A673 (cell line): ENCODE measurements at places on chromosomes 16 and 17.
A peak's percentile ranks its signal among the peaks of the same experiment; 100 is the strongest.

DNA sequence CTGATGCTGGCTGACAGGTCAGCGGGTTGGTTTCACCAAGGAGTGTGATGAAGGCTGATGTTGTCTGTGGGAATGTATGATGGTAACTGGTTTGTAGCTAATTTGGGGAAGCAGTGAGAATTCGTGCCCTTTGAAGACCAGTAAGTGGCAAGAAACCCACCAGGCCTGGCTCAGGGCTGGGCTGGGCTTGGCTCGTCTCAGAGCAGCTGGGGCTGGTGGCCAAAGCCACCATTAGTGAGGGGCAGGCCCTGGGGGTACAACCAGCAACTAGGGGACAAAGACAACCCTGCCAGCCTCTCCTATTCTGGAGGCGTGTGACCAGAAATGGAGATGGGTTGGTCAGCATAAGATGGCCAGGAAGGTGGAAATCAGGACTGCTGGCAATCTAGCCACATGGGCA is 13.0 kb upstream of the STH start:
- H3K36me3 ChIP-seq: no peaks in the 10 kb centered on the region
- no peak overlapping the region for H3K4me3 ChIP-seq
- DNase-seq: no peak
- H3K27me3 ChIP-seq: no peaks in the 10 kb centered on the region
- no peaks in the 10 kb centered on the region for H3K4me1 ChIP-seq
- H3K27ac ChIP-seq: no peak overlapping the region

DNA sequence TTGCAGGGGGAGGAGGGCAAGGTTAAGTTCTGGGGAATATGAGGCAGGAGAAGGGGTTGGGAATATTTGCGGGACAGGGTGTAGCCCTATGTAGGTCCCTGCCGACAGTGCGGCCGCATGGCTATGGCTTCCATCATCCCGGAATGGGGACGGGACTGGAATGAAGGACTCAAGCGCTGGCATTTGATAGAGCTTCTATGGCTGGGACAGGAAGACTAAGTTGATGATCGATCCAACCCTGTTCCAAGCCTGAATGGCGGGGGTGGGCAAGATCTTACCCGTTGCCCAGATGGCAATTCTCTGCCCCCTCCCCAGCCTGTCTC is 47.1 kb downstream of the SRCIN1 start:
- peaks cover 8% of the 10 kb centered on the region for H3K4me1 ChIP-seq
- H3K27me3 ChIP-seq: no peaks in the 10 kb centered on the region
- DNase-seq: no peak

GRCh38 chr17:27994586-27994985 is 47.9 kb upstream of the NLK start:
- no peak overlapping the region for H3K27ac ChIP-seq
- H3K4me3 ChIP-seq: no peak overlapping the region
- peaks cover 10% of the 10 kb centered on the region for H3K4me1 ChIP-seq
- no peak for DNase-seq
- no peaks in the 10 kb centered on the region for H3K36me3 ChIP-seq

- no peak overlapping the region for H3K27ac ChIP-seq
- H3K4me3 ChIP-seq: no peak overlapping the region
- no peak for DNase-seq
- H3K36me3 ChIP-seq: no peaks in the 10 kb centered on the region
- H3K27me3 ChIP-seq: peaks cover 38% of the 10 kb centered on the region
Measured at GRCh38 chr16:83619381-83620150, 188.2 kb upstream of the HSBP1 start.

- no peak overlapping the region for H3K27ac ChIP-seq
- no peak overlapping the region for H3K4me3 ChIP-seq
- peaks cover 53% of the 10 kb centered on the region for H3K4me1 ChIP-seq
- DNase-seq: no peak
- H3K36me3 ChIP-seq: no peaks in the 10 kb centered on the region
Measured at GRCh38 chr17:2106308-2106955, 51.5 kb downstream of the HIC1 start.

- no peaks in the 10 kb centered on the region for H3K4me1 ChIP-seq
- no peak overlapping the region for H3K4me3 ChIP-seq
- no peak overlapping the region for H3K27ac ChIP-seq
Measured at GRCh38 chr16:11232852-11233726, 22.9 kb downstream of the SOCS1 start.

- no peak overlapping the region for H3K4me3 ChIP-seq
- no peaks in the 10 kb centered on the region for H3K36me3 ChIP-seq
- H3K27me3 ChIP-seq: no peaks in the 10 kb centered on the region
- peak; percentile 70 for DNase-seq
- H3K27ac ChIP-seq: peak overlapping the region; percentile 71
- H3K4me1 ChIP-seq: peaks cover 87% of the 10 kb centered on the region
Measured at GRCh38 chr17:33284022-33284421, 9.1 kb downstream of the ASIC2 start.

DNA sequence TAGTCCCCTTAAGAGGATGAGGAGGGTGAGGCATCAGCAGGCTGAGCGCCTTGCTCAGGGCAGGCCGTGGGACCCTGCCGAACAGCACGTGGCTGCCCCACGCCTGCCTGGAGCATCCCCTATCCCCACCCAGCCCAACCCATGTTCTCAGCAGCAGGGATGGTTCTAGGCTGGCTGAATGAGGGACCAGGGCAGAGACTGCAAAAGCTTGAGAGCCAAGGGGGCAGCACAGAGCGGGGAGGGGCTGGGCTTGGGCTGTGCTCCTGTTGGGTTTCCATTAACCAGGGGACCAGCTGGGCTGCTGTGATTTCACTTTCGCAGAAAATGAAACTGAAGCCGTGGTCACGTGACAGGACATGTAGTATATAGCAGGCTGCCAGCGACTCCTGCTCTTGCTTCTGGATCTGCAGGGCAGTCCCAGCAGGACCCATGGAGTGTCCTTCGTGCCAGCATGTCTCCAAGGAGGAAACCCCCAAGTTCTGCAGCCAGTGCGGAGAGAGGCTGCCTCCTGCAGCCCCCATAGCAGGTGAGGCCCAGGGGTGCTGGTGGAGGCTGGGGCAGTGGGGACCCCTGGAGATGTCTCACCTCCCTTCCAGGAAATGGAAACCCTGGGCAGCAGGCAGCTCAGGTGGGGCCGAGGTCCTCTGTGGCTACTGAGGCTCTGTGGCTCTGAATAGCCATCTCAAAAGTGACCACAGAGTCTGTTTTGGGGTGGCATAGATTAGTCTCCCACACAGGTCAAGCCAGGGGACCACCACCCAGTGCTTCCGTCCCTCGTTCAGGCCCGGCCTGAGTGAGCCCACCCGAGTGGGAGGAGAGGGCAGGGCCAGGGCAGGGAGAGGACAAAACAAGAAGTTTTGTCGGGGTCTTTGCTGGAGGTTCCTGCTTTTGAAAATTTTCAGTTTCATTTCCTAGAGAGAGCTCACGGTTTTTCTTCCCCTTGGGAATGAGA is 2.9 kb downstream of the RNF213 start:
- H3K27me3 ChIP-seq: no peaks in the 10 kb centered on the region
- H3K4me1 ChIP-seq: peaks cover 20% of the 10 kb centered on the region
- DNase-seq: peak; percentile 93
- H3K36me3 ChIP-seq: peaks cover 7% of the 10 kb centered on the region
- H3K4me3 ChIP-seq: peak overlapping the region; percentile 8

DNA sequence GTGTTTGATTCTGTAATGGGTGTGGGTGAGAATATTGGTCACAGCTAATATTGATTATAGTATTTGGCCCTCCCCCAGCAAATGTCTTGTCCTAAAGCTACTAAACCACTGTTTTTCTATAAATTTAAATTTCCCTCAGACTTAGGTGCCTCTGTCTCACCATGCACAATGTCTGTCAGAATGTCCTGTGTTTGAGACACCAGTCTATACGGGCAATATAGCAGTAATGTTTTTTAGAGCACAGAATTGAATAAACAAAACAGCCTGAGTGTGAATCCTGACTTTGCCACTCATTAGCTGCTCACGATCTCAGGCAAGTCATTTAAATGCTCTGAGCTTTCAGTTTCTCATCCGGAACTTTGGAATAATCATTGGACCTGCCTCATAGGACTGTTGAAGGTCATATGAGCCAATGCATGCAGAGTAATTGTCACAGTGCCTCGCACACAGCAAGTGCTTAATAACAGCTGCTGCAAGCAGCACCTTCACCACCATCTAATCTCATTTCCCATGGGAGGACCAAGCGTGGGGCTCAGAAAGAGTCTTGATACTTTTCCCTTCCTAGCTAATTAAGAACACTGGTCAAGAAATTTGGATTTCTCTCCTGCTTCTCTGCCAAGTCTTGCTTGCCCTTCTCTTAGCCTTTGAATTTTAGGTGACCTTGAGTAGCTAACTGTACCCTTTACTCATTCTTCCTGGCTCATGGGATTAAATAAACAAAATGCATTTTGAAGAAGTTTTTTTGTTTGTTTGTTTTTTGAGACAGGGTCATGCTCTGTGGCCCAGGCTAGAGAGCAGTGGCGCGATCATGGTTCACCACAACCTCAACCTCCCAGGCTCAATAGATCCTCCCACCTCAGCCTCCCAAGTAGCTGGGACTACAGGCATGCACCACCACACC is 9.8 kb downstream of the HLF start:
- peak; percentile 24 for DNase-seq
- H3K4me3 ChIP-seq: no peak overlapping the region
